ENCODE measurements at places on chromosomes 12 and 14.
A peak's percentile ranks its signal among the peaks of the same experiment; 100 is the strongest.

DNA sequence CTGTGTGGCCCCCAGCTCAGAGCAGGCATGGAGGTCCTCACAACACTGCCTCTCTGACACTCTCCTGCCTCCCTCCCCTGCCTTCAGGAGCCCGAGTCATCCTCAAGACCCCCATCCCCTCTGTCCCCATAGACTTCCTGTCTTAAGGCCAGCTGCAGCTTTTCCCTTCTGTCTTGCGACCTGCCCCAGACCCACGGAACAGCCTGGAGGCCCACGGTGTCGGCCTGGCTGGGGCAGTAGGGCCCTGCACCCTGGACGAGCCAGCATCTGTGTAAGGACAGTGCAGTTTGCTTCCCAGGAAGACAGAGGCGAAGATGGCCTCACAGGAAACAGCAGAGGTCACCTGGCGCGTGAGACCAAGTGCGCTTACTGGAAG is 9.7 kb downstream of the TEDC1 start:
- no peak for DNase-seq

GRCh38 chr14:35158491-35158890 is 36.1 kb downstream of the PRORP start:
- DNase-seq, result no peak

DNA sequence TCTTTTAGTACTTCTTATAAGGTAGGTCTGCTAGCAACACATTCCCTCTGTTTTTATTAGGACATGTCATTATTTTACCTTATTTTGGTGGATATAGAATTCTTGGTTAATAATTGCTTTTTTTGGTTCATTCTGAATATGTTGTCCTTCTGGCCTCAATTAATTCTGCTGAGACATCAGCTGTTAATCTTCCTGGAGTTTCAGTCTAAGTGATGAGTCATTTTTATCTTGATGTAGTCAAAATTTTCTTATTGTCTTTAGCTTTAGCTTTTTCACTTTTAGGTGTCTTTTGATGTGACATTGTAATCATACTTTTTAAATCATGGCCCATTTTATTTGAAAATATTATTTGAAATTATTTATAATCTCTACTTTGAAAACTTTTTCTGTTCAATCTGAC is 104.9 kb upstream of the PMCH start:
- no peak for DNase-seq

GRCh38 chr14:68733086-68733914 is 59.6 kb downstream of the ZFP36L1 start:
- DNase-seq, result peak; percentile 36

- peak; percentile 20 for DNase-seq
These were observed 774 bp upstream of the MANSC4 start for GRCh38 chr12:27780612-27781408.

DNA sequence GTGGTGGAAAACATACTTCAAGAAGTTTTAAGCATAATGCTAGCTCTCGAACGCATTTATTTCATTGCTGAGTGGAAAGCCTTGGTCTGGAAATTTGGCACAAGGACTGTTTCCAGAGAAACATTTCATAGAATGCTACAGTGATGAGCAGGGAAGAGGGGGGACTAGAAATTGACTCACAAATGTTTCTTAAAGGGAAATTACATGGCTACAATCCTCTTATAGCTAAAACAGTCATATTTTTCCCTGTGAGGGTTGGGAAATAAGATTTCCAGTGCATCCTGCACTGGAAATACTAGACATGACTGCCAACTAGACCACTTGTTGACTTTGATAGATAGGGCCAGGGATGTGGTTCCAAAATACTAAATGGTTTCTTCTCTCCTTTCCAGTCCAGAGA is 197.3 kb upstream of the RGS6 start:
- DNase-seq, result no peak

DNA sequence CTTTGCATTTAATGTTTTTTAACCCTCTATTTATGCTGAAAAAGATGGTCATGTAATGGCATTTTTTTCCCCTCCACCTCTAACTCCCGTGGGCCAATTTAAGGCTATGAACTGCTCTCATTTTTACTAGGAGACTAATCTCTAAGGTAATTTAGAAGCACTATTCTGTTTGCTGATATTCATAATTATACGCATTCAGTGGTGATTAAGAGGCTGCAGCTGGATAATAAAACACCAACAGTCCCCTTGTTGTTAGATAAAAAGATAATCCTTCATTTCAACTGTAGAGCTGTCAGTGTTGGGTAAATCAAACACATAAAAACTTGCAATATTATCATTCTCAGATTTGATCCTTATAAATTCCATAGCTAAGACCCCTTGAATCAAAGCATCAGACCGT is 8.9 kb downstream of the MYO1H start:
- DNase-seq, result no peak

DNA sequence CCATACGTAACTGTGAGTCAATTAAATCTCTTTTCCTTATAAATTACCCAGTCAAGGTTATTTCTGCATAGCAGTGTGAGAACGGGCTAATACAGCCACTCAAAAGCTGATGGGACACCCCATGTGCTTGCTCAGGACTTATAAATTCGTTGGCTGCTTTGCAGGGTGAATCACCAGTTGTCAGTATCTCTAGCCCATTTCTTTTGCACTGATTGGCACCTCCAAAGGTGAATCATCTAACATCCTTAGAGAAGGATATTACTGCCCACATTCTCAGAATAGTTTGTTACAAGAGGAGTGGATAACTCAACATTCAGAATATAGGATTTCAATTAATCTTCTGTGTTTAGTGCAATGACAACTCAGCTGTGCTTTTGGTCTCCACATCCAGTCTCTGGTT is 601.5 kb downstream of the KCNH5 start:
- DNase-seq, result no peak
